ENCODE measurements at places on chromosomes 7 and 10.

- no peak for DNase-seq
Observed at GRCh38 chr7:14960721-14961120, 58.2 kb upstream of the DGKB start.

- DNase-seq = peak; percentile 47
Observed at GRCh38 chr10:34190580-34190979, 624.5 kb downstream of the PARD3 start.

DNA sequence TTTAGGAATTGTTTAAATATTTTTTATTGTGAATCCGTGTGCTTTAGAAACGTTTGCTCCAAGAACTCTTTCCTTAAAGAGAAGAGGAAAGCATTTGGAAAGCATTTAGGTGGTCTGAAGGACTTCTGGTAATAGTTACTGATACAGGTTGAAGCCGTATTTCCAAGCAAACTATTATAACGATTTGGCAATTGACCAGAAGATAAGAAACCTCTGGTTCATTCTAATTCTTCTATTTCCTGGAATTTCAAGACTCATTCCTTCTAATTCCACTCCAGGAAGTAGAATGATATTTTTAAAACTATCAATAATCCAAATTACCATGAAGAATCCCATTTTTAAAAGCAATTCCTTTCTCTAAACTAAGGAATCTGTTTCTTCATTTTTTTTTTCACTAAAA lies 158.9 kb upstream of the AGR3 start:
- no peak for DNase-seq

- DNase-seq = no peak
Observed at GRCh38 chr10:108515821-108516220, 1351.3 kb upstream of the SORCS1 start.

DNA sequence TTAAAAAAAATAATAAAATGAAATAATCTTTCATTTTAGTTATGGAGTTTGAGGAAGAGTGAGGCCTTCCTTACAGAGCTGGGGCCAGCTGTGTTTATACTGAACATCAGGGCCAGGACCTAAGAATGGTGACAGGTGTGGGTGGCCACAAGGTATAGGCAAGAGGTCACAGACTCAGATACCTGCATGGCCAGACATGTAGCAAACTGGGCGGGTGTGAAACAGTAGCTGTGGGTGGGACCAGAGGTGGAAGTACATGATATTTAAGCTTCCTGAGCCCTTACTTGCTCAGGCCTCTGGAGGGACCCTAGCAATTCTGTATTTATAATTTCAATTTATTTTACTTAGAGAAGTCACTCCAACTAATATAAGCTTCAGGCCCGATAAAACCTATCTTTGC lies 27.7 kb upstream of the CAMK1D start:
- no peak for DNase-seq

- no peak for DNase-seq
Observed at GRCh38 chr10:79063661-79064492, 4.9 kb upstream of the ZMIZ1 start.

- DNase-seq = no peak
Observed at GRCh38 chr10:114685456-114685855, 27.4 kb upstream of the ABLIM1 start.
